ENCODE measurements at places on chromosomes 11 and 22.

DNA sequence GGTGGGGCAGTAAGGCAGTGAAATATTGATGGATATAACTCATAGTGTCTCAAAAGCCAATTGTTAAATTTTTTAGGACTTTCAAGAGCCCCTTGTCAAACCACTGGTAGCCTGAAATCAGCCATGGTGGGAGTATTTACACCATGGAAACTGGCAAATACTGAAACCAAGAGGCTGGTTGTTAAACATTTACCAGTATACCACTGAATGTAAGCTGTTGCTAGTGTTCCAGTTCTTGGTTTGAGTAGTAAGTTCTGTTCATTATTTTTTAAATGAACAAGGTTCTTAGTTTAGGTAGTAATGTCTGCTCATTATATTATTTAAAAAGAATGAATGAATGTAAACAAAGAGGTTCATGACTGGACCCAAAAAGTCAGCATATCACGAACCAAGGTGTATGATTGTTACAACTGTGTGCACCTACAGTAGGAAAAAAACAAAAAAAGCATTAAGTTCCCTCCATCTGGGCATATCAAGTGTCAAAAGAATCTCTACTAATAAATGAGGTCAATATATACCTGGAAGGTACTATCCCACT, 4.5 kb upstream of the EIF3F start:
- DNase-seq = no peak

GRCh38 chr11:19229671-19230070, 11.1 kb downstream of the E2F8 start:
- DNase-seq = no peak

GRCh38 chr11:75422248-75423231, 10.5 kb downstream of the KLHL35 start:
- DNase-seq = no peak

DNA sequence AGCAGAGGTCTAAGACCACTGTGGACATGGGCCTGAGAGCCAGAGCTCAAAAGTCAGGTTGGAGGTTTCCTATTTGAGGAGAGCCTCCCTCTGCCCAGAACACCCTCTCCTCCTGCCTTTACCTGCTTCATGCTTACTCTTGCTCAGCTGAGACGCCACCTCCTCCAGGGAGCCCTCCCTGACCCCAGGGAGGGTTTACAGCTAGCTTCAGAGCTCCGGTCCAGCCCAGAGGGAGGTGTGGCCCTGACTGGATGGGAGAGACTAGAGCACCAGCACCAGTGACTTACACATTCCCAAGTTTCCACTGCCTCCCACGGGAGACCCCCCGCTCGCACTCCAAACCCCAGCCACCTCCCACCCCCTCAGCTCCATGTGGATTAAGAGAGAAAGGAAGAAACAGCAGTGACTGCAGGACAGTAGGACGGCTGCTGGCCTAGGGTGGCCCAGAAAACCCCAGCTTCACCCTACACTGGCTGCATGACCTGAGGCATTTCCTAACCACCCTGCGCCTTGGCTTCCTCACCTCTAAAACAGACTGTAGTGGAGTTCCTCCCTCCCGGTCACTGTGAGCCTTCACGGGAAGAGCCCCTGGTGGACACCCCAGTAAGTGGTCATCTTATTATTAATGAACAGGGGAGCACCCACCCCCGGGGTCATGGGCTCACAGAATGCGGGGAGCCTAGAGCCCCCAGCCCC, 24.5 kb upstream of the PDGFB start:
- DNase-seq = no peak

DNA sequence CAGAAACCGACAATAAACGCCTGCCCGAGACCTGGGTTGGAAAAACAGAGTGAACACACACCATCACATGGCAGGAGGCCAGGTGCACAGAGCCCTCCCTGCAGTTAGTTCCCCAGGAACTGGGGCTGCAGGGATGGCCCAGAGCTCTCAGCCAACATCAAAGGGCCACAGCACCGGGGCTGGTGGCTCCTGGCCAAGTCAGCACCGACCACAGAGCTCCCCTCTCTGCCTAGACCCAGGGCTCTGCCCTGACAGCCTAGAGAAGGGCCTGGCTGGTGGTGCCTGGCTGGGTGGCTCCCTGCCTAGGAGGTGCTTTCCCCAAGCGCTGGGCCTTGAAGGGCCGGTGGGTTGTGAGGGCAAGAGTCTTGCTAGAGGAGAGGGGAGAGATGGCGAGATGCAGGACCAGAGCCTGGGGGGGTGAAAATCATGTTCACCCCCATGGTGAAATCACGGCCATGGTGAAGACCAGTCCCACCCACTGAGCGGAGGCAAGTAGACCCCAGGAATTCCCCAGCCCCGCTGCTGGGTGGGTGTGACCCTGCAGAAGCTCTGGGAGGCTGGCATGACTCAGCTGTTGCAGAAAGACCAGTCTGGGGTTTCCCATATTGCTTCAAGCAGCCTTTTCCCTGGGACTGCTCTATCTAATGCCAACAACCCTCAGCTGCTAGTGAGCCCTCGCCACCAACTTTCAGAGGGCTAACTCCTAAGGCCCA, 7.2 kb upstream of the BID start:
- no peak for DNase-seq

GRCh38 chr11:43837879-43838278, 42.8 kb upstream of the ALKBH3 start:
- DNase-seq = no peak

DNA sequence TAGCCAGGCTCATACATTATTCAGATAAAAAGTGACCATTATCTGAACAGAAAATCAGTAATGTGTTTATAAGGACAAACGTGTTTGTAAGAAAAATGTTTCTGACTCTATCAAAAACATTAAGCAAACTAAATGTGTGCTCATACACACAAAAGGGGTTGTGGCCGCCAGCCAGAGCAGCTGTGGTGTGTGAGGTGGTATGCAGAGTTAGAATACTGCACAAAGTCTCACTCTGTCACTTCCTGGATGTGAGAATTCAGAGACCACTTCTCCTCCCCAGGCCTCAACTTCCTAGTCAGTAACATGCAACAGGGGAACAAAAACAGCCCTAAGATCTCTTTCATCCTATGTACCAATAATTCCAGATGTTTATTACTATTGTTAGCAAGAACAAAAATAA, 9.4 kb downstream of the OR5B21 start:
- DNase-seq = no peak

DNA sequence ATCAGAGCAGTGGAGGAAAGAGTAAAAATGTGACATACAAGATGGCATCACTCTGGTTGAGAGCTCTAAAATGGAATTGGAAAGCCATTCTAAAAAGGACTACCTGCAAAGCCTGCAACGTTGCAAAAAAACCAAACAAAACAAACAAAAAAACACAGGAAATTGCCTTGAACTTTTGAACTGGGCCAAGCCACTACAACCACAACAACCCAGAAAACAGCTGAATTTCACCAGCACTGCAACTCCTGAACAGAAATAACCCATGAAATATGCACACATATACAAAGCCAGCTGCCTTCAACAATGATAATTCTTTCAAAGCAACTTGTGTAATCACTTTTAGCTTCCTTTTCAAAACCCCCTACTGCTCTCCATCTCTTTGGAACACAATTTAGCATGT, 326.6 kb upstream of the LRRC4C start:
- no peak for DNase-seq

- no peak for DNase-seq
Measured at GRCh38 chr11:93645938-93646337, 15.5 kb upstream of the CEP295 start.

GRCh38 chr22:30647536-30647935, 12.0 kb downstream of the SLC35E4 start:
- no peak for DNase-seq

GRCh38 chr11:47523490-47524225, 29.3 kb downstream of the CELF1 start:
- peak; percentile 59 for DNase-seq

GRCh38 chr11:12092714-12093113, 17.7 kb upstream of the MICAL2 start:
- DNase-seq = no peak

DNA sequence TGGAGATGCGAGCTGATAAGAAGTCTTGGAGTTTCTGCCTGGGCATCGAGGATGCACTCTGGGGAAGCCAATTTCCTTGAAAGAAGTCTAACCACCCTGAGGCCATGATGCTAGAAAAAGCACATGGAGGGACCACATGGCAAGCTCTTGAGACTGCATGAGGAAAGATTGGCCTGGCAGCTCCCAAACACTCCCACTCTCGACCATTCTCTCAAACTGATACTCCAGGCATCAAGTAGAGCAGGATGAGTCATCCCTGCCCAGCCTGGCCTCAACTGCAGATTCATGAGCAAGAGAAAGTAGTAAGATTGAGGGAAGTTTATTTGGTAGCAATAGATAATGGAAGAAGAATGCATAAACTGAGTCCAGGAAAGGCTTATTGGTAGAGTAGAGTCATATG, 194.3 kb downstream of the KIF18A start:
- DNase-seq = no peak

- DNase-seq = no peak
Measured at GRCh38 chr11:26144291-26144690, 187.6 kb upstream of the ANO3 start.

GRCh38 chr11:104792861-104793260, 105.4 kb downstream of the CASP12 start:
- DNase-seq = no peak

GRCh38 chr11:17734418-17734911, at the start of gene KCNC1:
Gene KCNC1, plus strand, starts transcription at chr11:17734781. Its CDS starts 1,222 bp downstream, at chr11:17736003.
- DNase-seq = no peak

- no peak for DNase-seq
Measured at GRCh38 chr11:102546923-102547471, 16.4 kb upstream of the MMP7 start.

DNA sequence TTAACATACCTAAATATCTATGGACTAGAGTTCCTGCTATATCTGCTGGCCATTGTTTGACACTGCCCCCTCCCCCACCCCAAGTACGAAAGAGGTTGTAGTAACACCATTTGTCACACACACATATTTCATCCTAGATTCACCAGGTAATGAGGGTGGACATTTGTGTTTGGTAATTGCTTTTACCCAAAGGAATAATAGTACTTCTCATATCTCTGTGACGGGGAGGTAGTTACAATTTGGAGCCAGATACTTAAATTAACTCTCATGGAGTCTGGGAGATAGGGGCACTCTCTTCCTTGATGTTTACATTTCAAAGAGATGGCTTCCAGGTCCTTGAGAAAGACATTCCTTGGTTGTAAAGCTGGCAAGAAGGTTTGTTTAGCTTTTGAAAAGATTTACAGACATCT, 38.7 kb downstream of the REXO2 start:
- no peak for DNase-seq

DNA sequence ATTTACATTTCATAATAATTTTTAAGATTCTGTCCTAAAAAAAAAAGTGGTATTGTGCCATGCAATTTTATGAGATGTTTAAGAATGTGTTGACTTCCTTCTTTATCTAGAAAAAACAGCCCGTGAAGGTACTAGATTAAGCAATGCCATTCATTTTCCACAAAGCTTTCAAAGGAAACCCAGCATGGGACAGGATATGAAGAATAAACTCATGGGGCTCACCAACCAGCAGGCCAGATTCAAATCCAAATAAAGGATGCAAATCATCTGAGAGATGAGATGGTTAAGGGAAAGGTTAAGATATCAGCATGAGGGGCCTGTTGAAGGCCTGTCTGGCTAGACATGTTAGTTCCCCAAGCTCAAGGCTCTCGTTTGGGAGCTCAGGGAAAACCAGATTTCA, 199.1 kb downstream of the SWAP70 start:
- no peak for DNase-seq

- no peak for DNase-seq
Measured at GRCh38 chr22:46774253-46774979, 12.0 kb downstream of the TBC1D22A start.

DNA sequence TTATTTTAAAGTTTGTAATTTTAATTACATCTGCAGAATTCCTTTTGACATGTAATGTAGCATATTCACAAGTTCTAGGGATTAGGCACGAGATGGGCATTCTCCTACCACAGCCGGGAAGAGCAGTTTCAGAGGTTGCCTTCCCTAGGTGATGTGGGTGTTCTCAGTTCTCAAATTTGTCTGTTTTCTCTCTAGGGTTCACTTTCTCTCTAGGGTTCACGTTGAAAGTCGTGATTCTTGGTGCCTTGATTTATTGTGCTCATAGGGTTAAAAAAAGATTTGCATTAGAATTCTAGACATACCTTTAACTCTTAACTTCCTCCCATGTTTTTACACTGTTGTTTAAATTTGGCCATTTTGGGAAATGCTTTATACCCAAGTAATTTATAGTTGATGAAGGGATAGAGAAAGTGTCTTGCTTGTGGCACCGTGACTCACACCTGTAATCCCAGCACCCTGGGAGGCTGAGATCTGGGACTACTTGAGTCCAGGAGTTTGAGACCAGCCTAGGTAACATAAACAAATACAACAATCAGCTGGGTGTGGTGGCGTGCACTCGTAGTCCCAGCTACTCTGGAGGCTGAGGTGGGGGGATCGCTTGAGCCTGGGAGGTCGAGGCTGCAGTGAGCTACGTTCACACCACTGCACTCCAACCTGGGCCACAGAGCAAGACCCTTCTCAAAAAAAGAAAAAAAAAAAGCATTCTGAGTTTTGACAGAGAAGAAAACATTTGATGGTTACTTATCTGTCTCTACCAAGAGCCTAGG, 3.6 kb downstream of the MED15 start:
- no peak for DNase-seq

- DNase-seq = peak; percentile 78
Measured at GRCh38 chr11:64331569-64332371, 8.2 kb upstream of the CCDC88B start.

GRCh38 chr11:42075180-42075579, 615.7 kb upstream of the LRRC4C start:
- DNase-seq = no peak

- DNase-seq = no peak
Measured at GRCh38 chr22:20965888-20966855, 883 bp upstream of the AIFM3 start.

DNA sequence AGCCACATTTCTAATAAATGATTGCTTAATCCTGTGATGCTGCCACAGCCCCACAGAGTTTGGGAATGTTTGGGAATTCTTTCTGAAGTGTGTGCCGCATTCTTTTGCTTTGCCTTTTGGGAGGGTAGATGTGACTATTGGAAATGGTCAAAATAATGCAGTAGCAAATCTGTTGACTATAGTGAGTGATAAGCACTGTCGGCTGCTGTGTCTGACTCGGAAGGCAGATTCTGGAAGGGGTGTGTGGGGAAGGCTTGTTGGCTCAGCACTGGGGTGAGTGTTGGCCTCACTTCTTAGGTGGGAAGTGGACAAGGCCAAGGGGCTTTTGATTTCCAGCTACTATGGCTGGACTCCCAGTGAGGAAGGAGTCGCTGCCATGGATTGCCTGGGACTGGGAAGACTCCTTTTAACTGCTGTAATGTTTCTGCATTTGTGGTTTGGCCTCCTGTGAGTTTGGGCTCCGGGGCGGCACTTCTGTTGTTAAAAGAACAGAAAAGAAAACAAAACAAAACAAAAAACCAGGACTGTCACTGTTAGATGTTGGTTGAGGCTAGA, 20.1 kb downstream of the ZBTB16 start:
- DNase-seq = no peak

- DNase-seq = no peak
Measured at GRCh38 chr22:23262518-23263332, 82.4 kb downstream of the BCR start.

DNA sequence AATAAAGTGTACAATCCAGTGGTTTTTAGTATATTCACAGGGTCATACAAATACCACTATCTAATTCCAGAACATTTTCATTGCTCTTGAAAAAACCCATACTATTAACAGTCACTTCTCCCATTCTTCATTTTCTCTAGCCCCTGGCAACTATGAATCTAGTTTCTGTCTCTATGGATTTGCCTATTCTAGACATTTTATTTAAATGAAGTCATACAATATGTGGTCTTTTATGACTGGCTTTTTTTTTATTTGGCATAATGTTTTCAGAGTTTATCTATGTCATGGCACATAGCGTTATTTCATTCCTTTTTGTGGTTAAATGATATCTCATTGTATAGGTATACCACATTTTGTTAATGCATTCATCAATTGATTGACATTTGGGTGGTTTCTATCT, 59.4 kb downstream of the KDM2A start:
- DNase-seq = no peak
